Osteoblast (primary cell): ENCODE measurements at places on chromosomes 13 and 19. TPM values are rescaled to one million over a fixed set of nuclear protein-coding genes. Genes with fewer than 3 reads are reported as not detected.
A peak's percentile ranks its signal among the peaks of the same experiment; 100 is the strongest.

GRCh38 chr19:45478454-45479238 is 10.8 kb downstream of the FOSB start:
- peaks cover 6% of the 10 kb centered on the region for H3K4me1 ChIP-seq
- no peaks in the 10 kb centered on the region for H3K27me3 ChIP-seq
- no peaks in the 10 kb centered on the region for H3K36me3 ChIP-seq
- H3K27ac ChIP-seq = peak overlapping the region; percentile 98

The NTF4 gene
- not detected in 2 replicates for total RNA-seq

DNA sequence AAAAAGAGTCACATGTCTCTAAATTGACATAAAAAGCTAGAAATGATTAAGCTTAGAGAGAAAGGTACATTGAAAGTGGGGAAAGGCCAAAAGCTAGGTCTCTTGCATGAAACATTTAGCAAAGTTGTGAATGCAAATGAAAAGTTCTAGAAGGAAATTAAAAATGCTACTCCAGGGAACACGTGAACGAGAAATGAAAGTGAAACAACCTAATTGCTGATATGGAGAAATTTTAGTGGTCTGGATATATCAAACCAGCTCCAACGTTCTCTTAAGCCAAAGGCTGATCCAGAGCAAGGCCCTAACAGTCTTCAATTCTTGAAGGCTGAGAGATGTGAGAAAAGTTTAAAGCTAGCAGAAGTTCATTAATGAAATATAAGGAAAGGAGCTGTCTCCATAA is 419.8 kb downstream of the SLITRK6 start:
- H3K27me3 ChIP-seq = no peaks in the 10 kb centered on the region
- no peak overlapping the region for H3K4me3 ChIP-seq
- no peaks in the 10 kb centered on the region for H3K36me3 ChIP-seq
- no peak overlapping the region for H3K27ac ChIP-seq
- DNase-seq = no peak

DNA sequence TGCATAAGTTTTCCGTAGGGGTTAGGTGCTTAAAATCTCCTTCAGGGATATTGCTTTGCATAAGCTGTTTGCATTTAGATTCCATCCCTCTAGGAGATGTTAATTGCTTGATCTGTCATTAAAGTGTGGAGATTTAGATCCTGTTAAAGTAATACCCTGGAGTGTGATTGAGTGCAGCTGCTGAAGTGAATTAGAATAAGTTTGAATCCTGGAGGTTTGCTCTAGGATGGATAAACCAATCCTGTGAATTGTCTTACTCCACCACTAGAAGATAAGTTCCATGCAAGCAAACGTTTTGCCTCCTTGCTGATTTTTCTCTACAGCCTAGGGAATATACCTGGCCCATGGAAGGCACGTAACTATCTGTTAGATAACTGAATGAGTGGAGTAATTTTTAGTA is 1487.2 kb upstream of the PRR20A start:
- H3K27me3 ChIP-seq = no peaks in the 10 kb centered on the region
- no peak overlapping the region for H3K27ac ChIP-seq
- no peaks in the 10 kb centered on the region for H3K4me1 ChIP-seq
- no peak overlapping the region for H3K4me3 ChIP-seq
- no peaks in the 10 kb centered on the region for H3K36me3 ChIP-seq

GRCh38 chr13:113404723-113405471 is 41.0 kb upstream of the GRTP1 start:
- H3K36me3 ChIP-seq = no peaks in the 10 kb centered on the region
- H3K4me1 ChIP-seq = no peaks in the 10 kb centered on the region
- DNase-seq = peak; percentile 49
- no peak overlapping the region for H3K4me3 ChIP-seq
- no peak overlapping the region for H3K27ac ChIP-seq

The CPAMD8 gene
- 0.29 and 0.36 TPM in 2 replicates for total RNA-seq

DNA sequence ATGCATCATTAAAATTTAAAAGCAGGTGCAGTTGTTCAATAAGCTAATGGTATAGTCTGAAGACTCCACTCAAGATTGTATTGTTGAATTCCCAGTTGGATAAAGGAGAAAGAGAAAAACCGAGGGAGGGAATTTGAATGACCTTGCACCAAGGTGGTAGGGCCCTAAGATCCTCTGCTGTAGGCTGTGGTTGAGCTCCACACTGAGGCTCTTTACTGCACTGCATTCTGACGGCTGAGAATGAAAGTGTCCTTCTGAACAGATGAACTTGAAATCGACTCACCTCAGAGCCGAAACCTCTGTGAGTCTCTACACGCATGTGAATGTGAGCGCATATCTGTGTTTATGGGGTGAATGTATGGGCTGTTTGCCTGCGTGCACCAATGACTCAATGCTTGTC is 388.9 kb upstream of the DACH1 start:
- no peaks in the 10 kb centered on the region for H3K4me1 ChIP-seq
- H3K36me3 ChIP-seq = no peaks in the 10 kb centered on the region
- H3K4me3 ChIP-seq = no peak overlapping the region

- peaks cover 26% of the 10 kb centered on the region for H3K27me3 ChIP-seq
- H3K4me3 ChIP-seq = no peak overlapping the region
- DNase-seq = peak; percentile 31
- no peaks in the 10 kb centered on the region for H3K36me3 ChIP-seq
- no peaks in the 10 kb centered on the region for H3K4me1 ChIP-seq
These were observed 3.0 kb upstream of the TNNT1 start for GRCh38 chr19:55152017-55152416.

The PDE4C gene
- total RNA-seq = under 0.01 TPM in 1 of 2 replicates, not detected in the other

The CALR gene
- 1,685 and 1,980 TPM in 2 replicates for total RNA-seq

The CEACAM6 gene
- not detected in 2 replicates for total RNA-seq

The SKA3 gene
- total RNA-seq = 13.0 and 13.8 TPM in 2 replicates

GRCh38 chr13:91214031-91214430 is 133.5 kb upstream of the MIR17HG start:
- no peaks in the 10 kb centered on the region for H3K27me3 ChIP-seq
- H3K36me3 ChIP-seq = no peaks in the 10 kb centered on the region
- H3K4me3 ChIP-seq = no peak overlapping the region
- no peak for DNase-seq
- no peaks in the 10 kb centered on the region for H3K4me1 ChIP-seq

GRCh38 chr19:2532252-2533071 is 56.5 kb downstream of the GADD45B start:
- no peaks in the 10 kb centered on the region for H3K36me3 ChIP-seq
- DNase-seq = peak; percentile 92
- peaks cover 22% of the 10 kb centered on the region for H3K4me1 ChIP-seq
